ENCODE measurements at places on chromosomes 16 and 17. TPM values are rescaled to one million over a fixed set of nuclear protein-coding genes. Genes with fewer than 3 reads are reported as not detected.

DNA sequence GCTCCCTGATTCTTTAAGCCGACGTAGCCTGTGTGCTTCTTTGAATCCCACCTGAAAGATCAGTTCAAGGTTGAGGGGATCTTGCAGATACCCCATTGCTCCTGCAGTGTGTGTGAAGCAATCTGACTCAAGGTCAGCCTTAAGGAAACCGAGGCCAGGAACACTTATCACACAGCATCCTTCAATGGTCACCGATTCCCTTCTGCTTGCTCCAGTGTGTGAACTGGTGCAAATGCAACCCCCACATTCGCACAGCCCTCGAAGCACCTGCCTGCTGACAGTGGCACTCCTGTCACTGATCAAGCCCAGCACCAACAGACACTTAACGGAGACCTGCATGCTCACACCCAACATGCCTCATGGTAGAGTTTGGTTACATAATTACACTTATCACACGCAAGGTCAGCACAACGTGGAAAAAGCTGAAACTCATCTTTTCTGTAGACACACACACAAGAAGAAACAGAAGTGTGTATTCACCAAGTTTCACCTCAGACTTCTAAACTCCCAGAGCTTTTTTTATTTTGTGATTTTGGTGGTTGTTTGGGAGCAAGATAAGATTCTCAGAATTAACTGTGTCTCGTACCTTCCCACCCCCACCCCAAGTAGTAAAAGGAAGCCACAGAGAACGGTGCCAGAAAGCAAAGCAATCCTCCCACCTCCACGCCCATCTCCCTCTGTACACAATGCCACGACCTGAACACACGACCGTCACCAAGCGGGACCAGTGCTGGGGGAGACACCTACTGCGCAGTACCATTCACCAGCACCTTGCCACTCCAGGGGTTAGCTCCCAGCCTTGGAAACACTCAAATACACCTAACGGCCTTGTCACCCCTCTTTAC, 37.2 kb downstream of the LITAFD start:
- DNase-seq, result no peak

DNA sequence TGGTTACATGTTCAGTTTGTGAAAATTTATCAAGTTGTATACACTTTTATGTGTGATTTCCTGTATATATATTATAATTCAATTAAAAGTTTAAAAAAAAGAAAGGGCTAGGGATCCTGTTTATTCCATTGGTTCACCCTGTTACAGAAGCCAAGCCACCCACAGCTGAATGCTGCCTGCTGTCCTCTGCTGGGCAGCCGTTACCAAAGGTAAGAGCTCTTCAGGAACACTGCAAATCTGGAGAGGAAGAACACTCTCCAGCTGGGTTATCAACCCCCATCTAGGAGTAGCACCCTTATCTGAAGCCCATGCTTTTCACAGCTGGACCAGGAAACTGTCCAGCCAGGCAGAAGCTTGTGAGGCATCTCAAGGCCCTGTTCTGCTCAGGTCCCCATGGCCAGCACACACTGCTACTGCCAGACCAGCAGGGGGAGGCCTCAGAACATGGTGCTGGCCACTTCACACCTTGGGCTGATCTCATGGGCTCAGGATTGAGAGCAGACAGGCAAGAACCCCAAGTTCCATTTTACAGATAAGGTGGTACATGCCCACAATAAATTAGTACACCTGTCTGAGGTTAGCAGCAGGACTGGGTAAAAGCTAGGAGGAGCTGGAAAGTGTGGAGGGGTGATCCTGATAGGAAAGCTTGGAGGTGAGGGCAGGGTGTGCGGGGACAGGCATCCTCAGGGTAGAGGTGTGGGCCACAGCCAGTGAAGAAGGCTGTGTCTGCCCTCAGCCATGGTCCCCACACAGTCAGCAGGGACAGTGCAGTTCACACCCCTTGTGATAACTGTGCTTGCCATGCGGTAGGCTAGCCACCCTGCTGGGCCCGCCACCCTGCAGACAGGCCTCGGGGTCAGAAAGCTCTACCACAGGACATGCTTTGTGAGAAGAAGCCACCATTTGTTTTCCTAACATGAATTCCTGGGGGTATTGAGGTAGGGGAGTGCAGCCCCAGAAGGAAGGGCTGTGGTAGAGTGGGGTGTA, 54.3 kb upstream of the SREBF1 start:
- no peak for DNase-seq

- DNase-seq, result no peak
These were observed 139.5 kb downstream of the BCAS3 start for GRCh38 chr17:60817192-60817591.

Gene CD300E
- polyA plus RNA-seq, result 0.11 TPM

DNA sequence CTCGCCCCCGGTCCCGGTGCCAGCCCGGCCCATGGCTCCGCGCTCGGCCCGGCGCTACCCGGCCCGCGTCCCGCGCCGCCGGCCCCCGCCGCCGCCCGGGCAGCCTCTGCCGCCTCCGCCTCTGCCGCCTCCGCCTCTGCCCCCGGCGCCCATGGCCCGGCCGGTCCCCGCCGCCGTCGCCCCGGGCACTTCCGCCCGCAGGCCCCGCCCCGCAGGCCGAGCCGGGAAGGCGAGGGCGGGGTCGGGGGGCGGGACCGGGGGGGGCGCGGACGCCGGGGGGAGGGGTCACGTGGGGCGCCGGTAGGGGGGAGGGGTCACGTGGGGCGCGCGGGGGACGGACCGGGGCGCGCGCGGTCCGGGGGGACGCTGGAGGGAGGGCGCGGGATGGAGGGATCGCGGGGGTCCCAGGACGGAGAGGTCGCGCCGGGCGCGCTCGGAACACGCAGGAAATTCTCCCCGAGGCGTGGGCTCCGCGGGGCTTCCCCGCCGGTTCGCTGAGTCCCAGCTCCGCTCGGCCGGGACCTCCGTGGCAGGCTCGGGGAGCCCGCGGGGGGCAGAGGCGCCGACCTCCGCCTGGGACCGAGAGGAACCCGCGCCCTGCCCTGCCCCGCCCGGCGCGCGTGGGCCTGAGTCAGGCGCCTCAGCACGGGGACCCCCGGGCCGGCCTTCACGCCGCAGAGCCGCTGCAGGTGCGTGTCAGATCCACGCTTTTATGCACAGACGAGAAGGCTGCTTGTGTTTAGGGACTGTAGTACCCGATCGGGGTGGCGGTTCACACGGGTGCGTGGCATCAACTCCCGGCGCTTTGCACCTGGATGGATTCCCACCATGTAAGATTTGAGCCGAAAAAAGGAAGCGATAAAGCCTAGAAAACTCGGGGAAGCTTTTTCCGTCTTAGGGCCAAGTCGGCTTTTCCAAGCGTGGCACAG, at the start of gene PGAP6:
Gene PGAP6 (minus strand): TSS at position 190 of the 929 bp plus-strand sequence. CDS start 157 bp downstream, at position 33.
- DNase-seq, result no peak

Gene ENPP7
- 4.3 TPM for polyA plus RNA-seq

GRCh38 chr16:55439101-55439690, 39.8 kb upstream of the MMP2 start:
- DNase-seq, result no peak

Gene RAP1GAP2
- polyA plus RNA-seq, result 26.3 TPM

- DNase-seq, result no peak
These were observed 271.0 kb downstream of the C16orf95 start for GRCh38 chr16:87046235-87046634.

Gene KRTAP2-2
- polyA plus RNA-seq, result not detected

- DNase-seq, result no peak
These were observed 16.7 kb upstream of the IRF8 start for GRCh38 chr16:85882181-85882810.

DNA sequence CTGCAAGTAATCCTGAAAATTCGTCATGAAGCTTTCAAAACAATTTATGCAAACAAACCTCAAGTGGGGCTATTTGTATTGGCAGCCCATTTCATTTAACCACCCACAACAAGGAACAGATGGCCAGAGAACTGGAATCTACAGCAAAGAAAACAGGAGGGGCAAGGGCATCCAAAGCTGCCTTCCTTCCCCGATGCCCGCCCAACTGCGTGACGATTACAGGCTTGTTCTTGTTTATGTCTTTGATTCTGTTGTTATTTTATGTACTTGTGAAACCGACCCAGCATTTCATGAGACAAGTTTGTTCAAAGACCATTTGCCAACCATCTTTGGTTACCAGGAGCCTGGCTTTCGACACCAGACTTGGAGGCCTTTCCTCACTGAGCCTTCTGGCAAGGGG, 59.1 kb upstream of the IRX6 start:
- DNase-seq, result no peak

Gene XYLT1
- 7.6 TPM for polyA plus RNA-seq

DNA sequence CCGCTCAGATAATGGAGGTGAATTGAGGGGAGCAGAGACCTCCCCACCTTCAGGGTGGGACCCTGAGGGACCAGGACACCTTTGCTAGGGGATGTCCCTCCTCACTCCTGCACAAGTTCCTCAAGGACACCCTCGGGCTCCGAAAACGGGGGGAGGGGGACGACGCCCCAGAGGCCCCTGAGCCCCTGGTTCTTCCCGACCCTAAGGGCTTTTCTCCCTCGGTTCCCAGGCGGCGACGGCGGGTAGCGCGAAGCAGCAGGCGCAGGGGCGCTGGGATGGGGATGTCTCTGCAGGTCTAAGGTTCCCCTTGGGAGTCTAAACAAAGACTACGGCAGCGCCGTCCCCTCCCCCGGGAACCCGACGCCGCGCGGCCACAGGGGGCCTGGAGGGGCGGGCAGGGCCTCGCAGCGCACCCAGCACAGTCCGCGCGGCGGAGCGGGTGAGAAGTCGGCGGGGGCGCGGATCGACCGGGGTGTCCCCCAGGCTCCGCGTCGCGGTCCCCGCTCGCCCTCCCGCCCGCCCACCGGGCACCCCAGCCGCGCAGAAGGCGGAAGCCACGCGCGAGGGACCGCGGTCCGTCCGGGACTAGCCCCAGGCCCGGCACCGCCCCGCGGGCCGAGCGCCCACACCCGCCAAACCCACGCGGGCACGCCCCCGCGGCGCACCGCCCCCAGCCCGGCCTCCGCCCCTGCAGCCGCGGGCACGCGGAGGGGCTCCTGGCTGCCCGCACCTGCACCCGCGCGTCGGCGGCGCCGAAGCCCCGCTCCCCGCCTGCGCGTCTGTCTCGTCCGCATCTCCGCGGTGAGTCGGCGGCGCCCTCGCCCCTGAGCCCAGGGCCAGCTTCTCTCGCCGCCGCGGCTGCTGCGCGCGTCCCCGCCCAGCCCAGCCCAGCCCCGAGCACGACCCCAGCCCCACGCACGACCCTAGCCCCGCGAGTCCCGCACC, 36.7 kb upstream of the NDRG4 start:
- DNase-seq, result no peak

DNA sequence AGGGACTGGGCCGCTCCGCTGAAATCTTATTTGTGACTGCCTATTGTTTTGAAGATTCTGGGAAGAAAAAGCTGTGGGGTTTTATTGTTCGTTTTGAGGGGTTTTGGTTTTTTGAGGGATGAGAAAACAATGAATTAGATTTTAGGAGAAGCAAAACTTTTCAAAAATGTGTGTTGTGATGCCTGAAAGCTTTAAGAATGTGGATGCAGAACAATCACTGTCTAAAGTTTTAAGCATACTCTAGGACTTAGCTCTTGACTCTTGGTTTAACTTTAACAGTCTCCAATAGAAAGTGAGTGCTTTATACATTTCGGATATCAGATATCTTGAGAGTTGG, 899 bp downstream of the CFAP52 start:
- no peak for DNase-seq

DNA sequence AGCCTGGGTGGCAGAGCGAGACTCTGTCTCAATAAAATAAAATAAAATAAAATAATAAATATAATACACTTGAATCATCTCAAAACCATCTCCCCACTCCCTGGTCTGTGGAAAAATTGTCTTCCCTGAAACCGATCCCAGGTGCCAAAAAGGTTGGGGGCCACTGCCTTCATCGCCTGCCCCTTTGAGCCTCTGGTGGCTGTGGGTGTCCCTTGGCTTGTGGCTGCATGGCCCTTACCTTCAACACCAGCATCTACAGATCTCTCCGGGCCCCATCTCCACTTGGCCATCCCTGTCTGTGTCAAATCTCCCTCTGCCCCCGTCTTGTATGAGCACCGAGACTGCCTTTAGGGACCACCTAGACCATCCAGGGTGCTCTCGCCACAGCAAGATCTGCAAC, 177.3 kb downstream of the SEC14L1 start:
- no peak for DNase-seq

Gene LGALS9B
- polyA plus RNA-seq, result not detected

Gene CCL23
- polyA plus RNA-seq, result 0.56 TPM

DNA sequence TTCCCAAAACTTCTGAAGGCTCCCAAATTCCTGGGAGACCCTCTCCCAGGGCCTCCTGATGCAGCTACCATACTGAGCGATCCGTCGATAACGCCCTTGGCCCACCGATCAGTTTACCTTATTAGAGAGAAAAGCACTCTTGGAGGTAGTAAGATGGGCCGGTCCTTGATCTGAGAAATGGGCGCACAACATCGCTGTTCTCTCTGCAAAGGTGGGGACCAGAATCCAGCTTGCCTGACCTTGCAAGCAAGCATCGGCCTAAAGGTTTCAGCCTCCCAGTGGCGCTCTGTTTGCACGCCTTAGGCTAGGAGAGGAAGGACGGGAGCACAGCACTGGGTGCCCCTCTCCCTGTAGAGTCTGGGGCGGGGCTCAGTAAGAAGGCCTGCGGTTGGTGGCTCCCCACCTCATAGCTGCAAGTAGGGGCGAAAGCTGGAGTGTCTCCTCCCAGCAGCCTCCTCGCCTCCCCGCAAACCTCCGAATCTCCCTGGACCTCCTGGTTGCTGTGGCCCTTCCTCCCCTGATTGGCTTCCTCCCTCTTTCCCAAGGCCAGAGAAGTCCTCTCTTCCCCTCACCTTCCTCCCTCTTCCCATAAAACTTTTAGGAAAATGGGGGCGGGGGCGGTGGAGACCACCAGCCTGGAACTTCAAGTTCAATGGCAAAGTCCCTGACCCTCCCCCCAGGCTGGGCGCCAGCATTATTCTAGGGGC, at the start of gene PRAC1:
Gene PRAC1 (minus strand): TSS at position 318 of the 707 bp plus-strand sequence. CDS start 126 bp downstream, at position 192.
- DNase-seq, result no peak

Gene ATP2C2
- 0.46 TPM for polyA plus RNA-seq

DNA sequence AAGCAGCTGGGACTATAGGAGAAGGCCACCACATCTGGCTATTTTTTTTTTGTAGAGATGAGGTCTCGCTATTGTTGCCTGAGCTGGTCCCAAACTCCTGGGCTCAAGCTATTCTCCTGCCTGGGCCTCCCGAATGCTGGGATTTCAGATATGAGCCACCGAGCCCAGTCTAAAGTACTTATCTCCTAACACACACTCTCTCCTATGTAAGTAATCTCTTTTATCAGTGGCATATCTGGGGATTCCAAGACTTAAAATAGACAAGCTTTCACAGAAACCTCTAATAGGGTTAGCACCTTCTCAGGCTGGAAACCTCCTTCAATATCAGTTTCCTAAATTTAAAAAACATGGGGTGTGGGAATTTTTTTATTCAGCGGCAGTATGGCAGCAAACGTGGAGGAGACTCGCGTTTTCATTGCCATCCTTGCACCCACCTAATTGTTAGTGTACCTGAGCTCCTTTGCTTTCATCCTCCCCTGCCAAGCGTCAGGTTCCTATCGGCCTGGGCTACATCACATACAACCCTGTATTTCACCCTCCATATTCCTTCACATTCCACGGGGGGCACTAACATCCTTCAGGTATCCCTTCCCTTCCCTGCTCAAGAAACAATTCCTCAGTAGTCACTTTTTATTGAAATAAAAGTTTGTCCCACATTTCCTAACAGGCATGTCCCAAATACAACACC, 1.1 kb downstream of the EZH1 start:
- DNase-seq, result no peak

- no peak for DNase-seq
These were observed 873.5 kb upstream of the EEF2KMT start for GRCh38 chr16:5971106-5971505.

Gene KRTAP4-3
- polyA plus RNA-seq, result not detected

- no peak for DNase-seq
These were observed 137.4 kb upstream of the COX10 start for GRCh38 chr17:13931800-13932460.

Gene NPIPA7
- polyA plus RNA-seq, result 35.8 TPM

Data from renal pelvis (tissue), 12 donors.